Lower leg skin (tissue), 4 donors: ENCODE measurements at places on chromosomes 7 and 10. TPM values are rescaled to one million over a fixed set of nuclear protein-coding genes. Genes with fewer than 3 reads are reported as not detected.

GRCh38 chr7:150755473-150756099 lies 18.4 kb downstream of the GIMAP5 start:
- no peak for DNase-seq

- no peak for DNase-seq
Observed at GRCh38 chr7:35232994-35233393, 20.9 kb downstream of the TBX20 start.

DNA sequence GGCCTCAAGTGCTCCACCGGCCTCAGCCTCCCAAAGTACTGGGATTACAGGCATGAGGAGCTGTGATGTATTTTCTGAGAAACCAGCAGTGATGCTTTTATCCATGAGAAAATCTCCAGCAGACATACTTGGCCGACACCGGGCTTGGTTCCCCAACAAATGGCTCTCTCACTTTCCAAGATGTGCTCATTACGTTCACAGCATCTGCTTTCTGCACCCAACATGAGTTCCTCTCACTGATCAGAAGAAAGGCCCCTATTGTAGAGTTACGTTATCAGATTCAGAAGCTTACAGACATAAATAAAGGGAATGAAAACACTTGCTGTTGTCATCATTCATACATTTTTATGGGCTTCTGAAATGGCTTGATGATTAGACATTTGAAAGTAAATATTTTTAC lies 95.0 kb downstream of the CALD1 start:
- no peak for DNase-seq

DNA sequence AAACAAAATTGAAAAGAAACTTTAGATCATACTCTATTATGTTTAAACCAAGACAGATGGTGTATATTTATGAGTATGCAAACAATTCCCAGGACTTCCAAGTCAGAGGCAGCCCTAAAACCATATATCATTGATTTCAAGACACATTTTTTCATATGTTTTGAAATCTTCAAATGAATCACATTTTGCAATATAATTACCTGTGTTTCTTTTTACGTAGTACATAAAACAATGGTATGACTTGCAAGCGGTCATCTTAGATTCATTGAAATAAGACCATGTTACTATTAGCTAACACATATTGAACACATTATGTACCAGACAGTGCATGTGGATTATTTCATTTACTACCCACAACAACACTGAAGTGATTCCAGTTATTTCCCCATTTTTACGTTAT lies 14.9 kb downstream of the SMURF1 start:
- no peak for DNase-seq

GRCh38 chr7:40232242-40232893 lies 97.6 kb downstream of the SUGCT start:
- DNase-seq: no peak

DNA sequence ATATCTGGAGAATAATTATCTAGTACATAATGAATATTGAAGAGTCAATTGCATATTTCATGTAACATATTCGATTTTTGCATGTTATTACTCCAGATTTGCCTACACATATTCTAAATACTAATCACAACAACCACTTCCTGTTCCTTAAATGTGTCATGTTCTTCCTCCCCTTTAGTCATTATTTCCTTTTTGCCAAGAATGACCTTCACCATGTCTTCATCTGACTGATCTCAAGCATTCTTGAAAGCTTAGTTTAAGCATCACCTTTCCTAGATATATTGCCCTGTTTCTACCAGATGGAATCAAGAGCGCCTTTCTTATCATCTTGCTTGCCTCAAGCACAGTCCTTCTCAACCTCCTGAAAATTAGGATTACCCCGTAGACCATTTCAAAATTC lies 23.5 kb upstream of the MEOX2 start:
- no peak for DNase-seq

GRCh38 chr10:73999703-74000102 lies 1.8 kb downstream of the VCL start:
- DNase-seq: no peak

GRCh38 chr7:71135116-71135515 lies 3.2 kb downstream of the GALNT17 start:
- DNase-seq: no peak

DNA sequence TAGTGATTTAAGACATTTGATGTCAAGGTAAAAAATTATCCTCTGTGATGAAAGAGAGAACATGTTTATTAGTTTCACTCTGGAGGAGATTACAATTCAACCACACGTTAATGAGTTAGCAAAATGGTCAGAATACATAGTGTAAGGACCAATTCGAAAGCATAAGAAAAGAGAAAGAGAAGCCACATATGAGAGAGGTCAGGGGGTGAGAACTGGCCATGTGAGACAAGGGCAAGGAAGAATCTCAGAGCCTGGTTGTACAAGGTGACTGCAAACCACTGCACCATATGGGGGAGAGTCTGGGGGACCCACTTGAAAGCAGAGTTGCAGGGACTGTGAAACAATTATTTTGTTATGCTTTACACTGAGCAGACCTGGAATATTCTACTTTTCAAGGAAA lies 27.7 kb upstream of the BET1 start:
- no peak for DNase-seq

DNA sequence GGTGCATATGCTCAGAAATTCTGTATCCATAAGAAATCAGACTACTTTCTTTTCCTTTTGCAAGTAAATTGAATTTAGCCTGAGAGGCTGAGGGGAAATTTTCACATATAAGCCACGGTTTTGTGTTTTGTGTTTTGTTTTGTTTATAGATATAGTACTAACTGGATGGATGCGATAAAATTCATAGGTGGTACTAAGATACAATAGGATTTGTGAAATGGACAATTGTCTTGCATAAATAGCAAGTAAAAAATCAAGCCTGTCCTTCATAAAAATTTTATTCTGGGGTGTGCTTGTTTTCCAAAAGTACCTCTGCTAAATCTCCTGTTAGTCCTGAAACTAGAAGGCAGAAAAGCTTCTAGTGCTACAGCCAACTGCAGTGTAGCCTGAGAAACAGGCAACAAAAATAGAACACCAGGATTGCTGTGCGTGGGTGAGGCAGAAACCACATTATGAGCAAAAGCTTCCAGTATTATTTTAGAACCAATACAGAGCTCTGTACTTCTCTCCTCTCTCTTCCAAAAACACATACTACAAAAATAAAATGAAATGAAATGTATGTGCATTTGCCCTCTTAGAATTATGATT lies 634 bp upstream of the HDAC9 start:
- no peak for DNase-seq

- DNase-seq: no peak
Observed at GRCh38 chr10:13118784-13119410, 18.9 kb downstream of the OPTN start.

- peak; percentile 87 for DNase-seq
Observed at GRCh38 chr10:92240289-92241157, 50.4 kb downstream of the CPEB3 start.

GRCh38 chr10:132820056-132820455 lies 34.1 kb upstream of the NKX6-2 start:
- no peak for DNase-seq

DNA sequence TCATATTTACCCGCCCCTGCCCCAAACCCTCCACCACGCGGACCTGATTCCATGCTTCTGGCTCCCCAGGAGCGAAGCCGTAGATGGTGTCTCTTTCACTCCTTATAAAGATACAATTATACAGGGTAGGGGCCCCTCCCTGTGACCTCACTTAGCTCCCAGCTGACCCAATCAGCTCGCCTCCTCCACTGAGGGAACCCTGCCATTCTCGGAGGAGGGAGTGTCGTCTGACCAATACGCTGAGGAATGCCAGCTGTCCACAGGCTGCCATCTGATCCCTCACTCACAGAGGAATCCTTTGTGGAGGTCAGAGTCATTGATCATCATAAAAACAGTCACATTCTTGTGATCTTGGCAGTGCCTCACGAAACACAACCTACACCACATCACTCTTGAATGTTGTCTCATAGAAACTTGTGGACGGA lies 67.5 kb upstream of the INSIG1 start:
- DNase-seq: no peak

- no peak for DNase-seq
Observed at GRCh38 chr7:106692450-106693051, 31.6 kb upstream of the CCDC71L start.

- DNase-seq: no peak
Observed at GRCh38 chr7:5595545-5596045, 172.0 kb upstream of the TNRC18 start.

- no peak for DNase-seq
Observed at GRCh38 chr7:151918510-151918843, 37.8 kb upstream of the GALNTL5 start.

DNA sequence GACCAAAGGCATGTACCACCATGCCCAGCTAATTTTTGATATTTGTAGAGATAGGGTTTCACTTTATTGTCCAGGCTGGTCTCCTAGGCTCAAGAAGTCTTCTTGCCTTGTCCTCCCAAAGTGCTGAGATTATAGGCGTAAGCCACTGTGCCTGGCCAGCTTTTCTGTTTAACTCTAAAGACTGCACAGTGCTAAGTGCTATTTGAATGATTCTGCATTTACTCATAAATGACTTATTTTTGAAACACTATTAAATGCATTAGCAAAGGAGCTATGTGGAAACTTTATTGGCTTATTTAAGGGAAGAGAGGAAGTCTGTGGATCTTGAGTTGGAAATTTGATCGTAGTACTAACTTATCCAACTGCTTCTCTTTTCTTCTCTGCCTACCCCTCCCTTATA lies 89.1 kb downstream of the NT5C2 start:
- no peak for DNase-seq

DNA sequence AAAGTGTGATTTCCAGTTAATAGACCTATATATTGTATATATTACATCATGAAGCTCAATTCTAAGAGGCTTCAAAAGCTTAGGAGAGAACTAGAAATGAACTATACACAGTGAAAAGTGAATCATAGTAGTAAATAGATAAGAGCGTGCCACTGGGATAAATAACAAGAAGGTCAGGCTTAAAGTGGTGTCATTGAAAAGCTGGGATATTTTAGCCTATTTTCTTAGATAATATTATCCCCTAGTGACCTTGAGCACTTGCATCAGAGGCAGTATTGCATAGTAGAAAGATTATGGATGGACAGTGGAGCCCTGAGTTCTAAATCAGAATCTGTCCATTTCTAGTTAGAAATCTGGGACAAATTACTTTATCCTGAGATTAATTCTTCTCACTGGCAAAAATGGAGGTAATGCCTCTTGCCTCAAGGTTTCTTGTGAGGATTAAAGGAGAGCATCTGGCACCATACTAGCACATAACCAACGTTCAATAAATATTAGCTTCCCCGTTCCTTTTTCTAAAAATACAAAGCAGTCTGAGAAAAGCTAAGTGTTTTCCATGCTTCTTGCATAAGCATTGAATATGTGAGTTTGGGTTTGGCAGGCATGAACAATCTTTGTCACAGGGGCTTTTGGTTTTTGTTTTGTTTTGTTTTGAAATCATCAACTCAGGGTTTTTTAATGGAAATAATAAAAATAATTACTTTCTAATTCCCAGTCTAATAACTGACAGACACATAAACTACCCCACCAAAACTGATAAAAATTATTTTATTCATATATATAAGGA lies 27.3 kb upstream of the MACC1 start:
- no peak for DNase-seq

- no peak for DNase-seq
Observed at GRCh38 chr7:99235925-99236324, 28.0 kb upstream of the KPNA7 start.

- no peak for DNase-seq
Observed at GRCh38 chr7:108535257-108535656, 9.3 kb upstream of the PNPLA8 start.

- DNase-seq: no peak
Observed at GRCh38 chr10:30903397-30904138, 128.1 kb downstream of the ZNF438 start.

GRCh38 chr7:37505750-37506353 lies 57.2 kb upstream of the ELMO1 start:
- DNase-seq: no peak

- peak; percentile 29 for DNase-seq
Observed at GRCh38 chr10:85548034-85548433, 818.6 kb downstream of the GRID1 start.

- no peak for DNase-seq
Observed at GRCh38 chr10:17144757-17145156, 15.1 kb upstream of the CUBN start.

DNA sequence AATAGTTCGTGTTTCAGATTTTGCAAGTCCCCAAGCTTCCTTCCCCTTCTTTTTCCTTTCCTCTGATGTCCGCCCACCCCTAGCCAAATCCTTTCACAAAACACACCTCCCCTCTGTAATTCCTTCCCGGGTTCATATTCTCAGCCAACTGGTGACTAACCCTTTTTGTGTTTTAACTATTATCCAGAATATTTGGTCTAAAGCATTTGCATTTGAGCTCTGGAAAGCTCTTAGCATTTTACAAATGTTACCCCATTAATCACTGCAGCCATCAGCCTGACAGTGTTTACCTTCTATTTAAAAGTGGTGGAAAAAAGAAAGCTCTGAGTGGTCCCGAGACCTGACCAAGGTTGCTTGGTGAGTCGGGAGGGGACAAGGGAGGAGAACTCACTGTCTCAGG lies 139.0 kb downstream of the CREB5 start:
- DNase-seq: no peak

CDNF gene
- 2.3 TPM for total RNA-seq

PUS7 gene
- 20.6 TPM for total RNA-seq

DLG5 gene
- total RNA-seq: 91.9 TPM

CPA2 gene
- not detected for total RNA-seq

DIP2C gene
- 10.6 TPM for total RNA-seq

SPDYE6 gene
- not detected for total RNA-seq

NPFFR1 gene
- total RNA-seq: 0.42 TPM

ASIC3 gene
- 2.3 TPM for total RNA-seq

WDR11 gene
- total RNA-seq: 37.7 TPM

TMEM213 gene
- total RNA-seq: 9.2 TPM

BMPER gene
- total RNA-seq: 0.53 TPM

PRKCQ gene
- total RNA-seq: 0.06 TPM
